Kidney (tissue), 22 donors: ENCODE measurements at places on chromosomes 3 and 15. TPM values are rescaled to one million over a fixed set of nuclear protein-coding genes. Genes with fewer than 3 reads are reported as not detected.

CIDEC gene
- not detected for total RNA-seq

CLCN2 gene
- total RNA-seq, result 10.4 TPM

SLC28A1 gene
- total RNA-seq, result 12.8 TPM

DNAJC17 gene
- total RNA-seq, result 41.6 TPM
